ENCODE measurements at places on chromosomes 12 and 14.

GRCh38 chr14:61257469-61258057 lies 23.6 kb downstream of the TMEM30B start:
- no peak for DNase-seq

GRCh38 chr12:111309584-111309983 lies 59.3 kb downstream of the PHETA1 start:
- no peak for DNase-seq

DNA sequence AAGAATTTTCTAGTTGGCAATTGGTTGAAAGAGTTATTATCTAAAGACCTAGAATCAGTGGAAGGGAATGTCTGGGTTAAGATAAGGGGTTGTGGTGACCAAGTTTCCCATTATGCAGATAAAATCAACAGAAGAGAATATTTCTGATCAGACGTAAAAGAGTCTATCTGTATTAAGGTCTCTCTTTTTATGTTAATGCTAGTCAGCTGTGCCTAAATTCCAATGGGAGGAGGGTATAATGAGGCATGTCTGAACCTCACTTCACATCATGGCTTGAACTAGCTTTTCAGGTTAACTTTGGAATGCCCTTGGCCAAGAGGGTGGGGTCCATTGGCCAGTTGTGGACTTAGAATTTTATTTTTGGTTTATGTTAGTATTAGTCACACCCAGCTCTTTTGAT lies 34.3 kb upstream of the CHST11 start:
- DNase-seq: no peak

DNA sequence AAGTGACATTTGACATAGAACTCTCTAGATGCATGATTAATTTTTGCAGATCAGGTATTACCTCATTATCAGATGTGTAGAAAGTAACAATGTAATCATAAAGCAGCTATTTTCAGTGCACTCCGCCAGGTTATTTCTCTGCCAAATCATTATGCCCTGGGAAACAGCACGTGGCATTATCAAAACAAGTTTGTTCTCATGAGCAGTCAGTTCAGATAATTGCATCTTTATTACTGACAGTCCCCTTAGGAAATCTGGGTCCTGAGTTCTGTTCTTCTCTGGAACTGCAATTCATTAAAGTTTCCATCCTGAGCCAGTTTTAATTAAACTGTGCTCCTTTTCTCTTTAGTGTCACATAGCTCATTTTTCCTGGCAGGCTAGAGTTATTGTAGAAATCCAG lies 94.7 kb upstream of the KRR1 start:
- DNase-seq: no peak

DNA sequence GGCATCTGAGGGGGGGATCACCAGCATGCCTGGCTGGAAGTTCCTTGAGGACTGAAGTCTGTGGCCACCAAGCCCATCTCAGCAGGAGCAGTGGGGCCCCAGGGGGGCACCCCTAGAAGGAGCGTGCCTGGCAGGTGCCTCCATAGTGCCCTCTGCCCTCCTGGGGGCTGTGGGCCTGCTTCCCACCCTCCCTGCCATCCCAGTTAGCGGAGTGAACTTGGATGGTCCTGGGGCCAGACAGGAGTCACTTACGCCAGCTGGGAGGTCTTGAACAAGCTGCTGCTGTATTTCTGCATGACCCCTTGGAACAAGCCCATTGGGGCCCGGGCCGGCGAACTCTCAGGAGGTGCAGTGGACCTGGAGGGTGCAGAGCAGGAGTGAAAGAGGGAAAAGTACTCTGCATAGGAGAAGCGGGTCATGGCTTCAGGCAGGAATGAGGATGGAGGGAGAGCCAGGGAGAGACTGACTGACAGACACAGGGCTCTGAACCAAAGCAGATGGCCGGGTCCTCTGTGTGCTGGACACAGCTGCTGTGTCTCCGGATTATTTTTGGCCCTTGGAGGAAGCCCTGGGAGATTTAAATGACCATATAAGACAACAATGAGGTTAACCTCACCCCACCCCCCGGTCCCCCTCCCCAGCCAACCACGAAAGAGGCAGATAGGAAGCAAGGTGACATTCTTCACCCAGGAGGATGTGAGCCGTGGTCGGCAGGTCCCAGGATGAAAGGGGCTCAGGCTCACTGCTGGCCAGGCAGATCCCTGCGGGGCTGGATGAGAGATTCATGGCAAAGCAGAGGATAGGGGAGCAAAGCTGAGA lies 19.6 kb downstream of the ASB2 start:
- DNase-seq: no peak

DNA sequence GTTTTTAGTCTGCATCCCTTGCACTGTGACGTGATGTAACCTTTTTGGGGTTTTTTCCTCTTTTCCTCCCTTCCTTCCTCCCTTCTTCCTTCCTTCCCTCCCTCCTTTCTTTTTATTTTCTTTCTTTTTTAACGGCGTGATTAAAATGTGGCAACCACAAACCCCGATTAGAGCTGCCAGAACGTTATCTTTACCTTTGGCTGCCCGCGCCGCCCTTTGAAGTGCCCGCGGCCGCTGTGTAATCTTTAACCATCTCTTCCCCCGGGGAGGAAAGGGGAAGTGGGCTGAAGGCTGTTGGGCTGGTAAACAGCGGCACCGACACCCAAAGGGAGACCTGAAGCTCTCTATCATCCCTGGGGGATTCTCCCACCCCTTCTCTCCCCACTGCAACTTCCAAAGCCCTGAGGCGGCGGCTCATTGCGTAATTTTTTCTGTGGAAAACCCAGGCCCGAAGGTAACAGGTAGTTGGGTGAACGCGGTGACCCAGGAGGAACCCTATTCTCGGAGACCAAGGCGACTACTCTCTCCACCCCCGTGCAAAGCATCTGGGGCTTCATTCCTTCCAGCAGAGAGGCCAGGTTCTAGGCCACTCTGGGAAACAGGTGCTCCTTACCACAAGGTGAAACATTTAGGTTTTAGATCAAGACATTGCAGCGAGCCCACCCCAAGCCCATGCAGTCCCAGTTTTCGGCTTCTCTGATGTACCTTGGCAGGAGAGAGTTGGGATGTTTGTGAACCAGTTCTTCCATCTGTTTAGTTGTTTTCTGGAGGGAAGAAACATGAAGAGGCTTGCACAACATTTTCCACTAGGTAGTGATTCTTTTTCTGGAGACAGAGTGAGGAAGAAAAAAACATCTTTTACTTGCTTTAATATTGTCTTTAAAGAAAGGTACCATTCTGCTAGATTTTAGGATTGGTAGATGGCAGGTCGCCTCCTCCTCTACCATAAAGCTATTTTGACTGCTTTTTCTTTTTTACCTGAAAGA lies 1.5 kb downstream of the LGR5 start:
- no peak for DNase-seq

GRCh38 chr12:4135919-4136605 lies 137.5 kb upstream of the CCND2 start:
- no peak for DNase-seq

DNA sequence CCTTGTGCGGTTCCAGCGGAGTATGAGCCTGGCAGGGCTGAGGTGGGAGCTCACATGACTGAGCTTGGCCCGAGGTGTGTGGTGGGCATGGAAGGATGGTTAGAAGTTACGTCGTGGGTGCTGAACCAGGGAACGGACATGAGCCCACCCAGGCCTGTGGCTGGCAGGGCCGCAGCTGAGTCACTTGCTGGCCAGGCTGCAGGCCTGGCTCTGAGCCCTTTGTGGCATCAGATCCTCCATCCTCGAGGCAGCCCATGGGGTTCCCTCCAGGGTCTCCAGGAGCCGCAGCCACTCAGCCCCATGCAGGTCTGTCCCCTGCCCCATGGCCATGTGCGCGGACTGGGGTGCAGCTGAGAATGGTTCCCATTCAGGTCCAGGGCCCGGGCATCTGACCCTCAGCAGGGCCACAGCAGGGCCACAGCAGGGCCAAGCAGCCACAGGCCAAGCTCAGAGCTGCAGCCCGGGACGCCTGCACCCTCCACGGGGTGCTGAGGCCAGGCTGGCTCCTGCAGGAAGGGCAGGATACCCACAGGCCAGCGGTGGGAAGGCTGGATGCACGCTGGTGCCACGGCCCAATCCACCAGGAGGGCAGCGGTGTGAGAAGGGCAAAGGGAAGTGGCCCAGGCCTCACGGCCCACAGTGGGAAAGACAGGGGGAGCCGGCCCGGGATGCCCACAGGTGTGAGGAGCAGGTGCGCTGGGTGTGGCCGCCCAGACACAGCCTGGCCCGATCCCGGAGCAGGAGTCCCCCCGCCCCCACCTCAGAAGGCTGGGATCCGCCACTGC lies 26.3 kb upstream of the ULK1 start:
- peak; percentile 28 for DNase-seq

Data from ACHN (cell line).